Stimulated activated CD8-positive, alpha-beta memory T cell treated with anti-CD3 and anti-CD28 coated beads, Interleukin-7, amount 100 ng/mL, for 24 hours (primary cell): ENCODE measurements at places on chromosomes 4 and X.

- DNase-seq = no peak
Measured at GRCh38 chrX:9340598-9341290, 124.1 kb upstream of the TBL1X start.

DNA sequence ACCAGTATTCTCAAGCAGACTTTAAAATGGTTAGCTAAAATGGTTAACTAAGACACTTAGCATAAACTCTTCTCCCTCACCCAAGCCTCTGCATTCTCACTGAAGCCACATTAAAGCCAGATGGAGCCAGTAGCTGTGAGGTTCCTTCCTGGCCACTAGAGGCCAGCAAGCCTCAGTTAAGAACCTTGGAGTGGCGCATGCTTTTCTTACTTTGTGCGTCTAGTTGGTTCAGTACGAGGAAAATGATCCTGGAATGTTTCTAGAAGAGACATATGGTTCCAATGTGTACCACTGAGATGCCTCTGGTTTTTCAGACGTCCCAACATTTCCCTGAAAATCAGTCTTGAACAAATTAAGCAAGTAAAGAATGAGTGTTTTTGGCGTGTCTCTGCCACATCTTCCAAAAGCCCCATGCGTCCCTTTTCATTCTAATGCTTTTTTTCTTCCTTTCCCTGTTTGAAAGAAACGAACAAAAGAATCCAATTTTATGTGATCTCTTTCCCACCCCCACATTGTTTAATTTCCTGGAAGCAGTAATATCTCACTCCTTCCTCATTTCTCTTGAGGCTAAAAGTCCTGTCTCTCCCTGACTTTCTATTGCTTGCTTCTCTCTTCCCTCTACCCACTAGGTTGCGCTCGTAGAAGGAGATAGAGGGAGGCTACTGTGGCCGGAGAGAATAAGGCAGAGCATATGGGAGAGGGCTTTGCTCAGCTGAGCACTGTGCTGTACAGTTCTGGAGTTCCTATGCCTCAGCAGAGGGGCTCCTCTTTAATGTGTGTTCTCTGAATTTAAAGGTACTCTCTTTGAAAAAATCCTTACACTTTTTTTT lies 82.9 kb upstream of the TAB3 start:
- DNase-seq = no peak

DNA sequence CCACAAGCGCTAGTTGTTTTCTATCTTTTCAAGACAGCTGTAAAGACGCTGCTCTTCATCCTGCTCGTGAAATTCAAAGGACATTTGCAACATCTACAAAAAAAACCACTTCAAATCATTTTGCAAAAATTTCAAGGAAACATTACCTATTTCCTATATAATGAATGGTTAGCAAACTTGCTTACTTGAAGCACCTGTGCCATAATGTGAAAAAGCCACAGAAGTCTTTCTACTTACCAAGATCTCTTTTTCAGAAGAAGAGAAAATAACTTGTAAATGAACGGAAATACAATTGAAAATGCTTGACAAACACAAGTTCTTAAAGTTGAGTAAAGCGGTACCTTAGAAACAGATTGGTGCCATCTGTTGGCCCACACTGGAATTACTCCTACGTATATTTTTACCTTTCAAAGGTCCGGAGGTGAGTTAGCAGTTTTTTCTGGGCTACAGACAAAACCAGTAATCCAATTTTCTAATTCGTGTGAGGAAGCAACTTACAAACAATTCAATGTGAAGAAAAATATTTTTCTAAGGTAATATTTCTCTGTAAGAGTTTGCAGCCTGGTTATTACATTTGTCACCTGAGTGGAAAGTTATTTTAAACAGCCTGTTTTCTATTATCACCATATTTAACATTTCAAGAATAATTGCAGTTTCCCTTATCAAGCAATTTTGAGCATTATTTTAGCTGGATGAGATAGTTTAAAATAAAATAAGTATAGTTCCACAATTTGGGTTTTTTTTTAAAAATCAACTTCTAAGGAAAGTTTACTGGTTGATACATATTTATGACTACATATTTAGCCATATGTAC lies at the start of gene TLR6:
TSS of gene TLR6 (minus strand) at position 294 of the 814 bp plus-strand sequence. CDS start 27,344 bp downstream, outside the sequence.
- peak; percentile 19 for DNase-seq

- DNase-seq = no peak
Measured at GRCh38 chrX:12895866-12896265, 10.6 kb upstream of the TLR8 start.

- no peak for DNase-seq
Measured at GRCh38 chr4:177427192-177427591, 15.0 kb downstream of the AGA start.

DNA sequence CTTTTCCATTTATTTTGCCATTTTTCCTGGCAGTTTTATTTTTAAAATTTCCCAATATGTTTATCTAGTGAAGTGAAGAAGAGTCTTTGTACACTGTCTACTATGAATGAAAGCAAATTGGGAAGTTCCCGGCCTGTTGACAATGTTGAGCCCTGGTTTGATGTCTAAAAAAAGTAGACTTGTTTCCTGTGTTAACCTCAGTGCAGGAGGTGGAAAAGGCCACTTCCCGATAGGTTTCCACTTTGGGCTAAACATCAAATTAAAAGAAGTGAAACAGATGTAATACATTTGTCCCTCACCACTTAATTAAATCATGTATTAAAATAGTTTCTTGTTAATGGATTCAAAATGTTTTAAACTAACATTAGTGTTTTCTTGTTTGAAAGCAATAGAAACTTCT lies 30.0 kb downstream of the BBS12 start:
- DNase-seq = no peak

DNA sequence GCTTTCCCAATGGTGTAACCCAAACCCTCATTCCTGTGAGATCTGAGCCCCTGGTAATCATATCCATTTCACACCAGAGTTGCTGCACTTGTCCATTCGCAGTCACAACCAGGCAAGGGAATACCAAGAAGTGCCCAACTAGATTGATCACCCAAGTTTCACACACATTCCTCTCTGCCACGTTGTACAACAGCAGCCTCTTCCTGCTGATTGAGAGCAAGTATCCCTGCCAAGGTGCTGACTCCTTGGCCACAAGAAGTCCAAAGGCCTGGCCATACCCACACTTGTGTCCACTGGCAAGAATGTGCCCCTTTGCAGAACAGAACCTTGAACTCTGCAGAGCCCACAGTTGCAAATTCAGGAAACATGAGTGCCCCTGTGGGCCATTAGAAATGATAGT lies 6.5 kb upstream of the ACOT9 start:
- no peak for DNase-seq

DNA sequence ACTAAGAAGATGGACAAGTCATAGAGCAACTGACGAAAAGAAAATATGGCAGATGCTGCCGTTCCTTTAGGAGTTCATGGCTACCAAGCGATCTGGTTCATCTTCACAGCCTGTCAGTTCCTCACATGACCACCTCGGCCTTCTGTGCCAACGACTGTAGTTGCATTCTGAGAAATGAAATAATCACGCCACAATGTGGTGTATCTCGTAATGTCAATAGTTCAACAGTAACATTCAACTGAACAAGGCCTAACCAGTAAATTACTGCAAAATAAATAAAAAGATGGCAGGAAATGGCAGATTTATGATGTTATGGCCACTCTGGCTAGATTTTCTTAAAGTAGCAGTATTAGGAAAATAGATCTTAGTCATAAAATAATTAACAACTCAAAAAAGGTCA lies 4.4 kb downstream of the GPRIN3 start:
- no peak for DNase-seq

DNA sequence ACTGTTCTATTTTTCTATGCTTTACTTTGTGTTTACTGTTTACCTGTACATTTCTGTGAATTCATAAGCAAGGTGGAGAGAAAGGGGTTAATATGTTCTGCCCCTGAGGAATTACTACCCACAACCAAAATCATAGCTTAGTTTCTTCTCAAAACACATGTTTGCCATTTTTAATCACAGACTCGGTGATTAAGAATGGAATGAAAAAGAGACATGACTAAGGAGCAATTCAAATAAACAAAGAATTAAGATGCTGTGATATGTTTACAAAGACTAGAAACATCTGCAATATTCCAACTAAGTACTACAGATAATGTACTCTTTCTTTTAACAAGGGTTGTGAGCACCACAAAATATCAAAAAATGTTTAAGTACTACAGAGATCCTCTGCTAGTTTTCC lies 11.7 kb upstream of the FAT4 start:
- DNase-seq = no peak

- no peak for DNase-seq
Measured at GRCh38 chr4:105248613-105249012, 101.9 kb downstream of the TET2 start.

- no peak for DNase-seq
Measured at GRCh38 chr4:28973587-28974350, 1746.4 kb upstream of the PCDH7 start.

DNA sequence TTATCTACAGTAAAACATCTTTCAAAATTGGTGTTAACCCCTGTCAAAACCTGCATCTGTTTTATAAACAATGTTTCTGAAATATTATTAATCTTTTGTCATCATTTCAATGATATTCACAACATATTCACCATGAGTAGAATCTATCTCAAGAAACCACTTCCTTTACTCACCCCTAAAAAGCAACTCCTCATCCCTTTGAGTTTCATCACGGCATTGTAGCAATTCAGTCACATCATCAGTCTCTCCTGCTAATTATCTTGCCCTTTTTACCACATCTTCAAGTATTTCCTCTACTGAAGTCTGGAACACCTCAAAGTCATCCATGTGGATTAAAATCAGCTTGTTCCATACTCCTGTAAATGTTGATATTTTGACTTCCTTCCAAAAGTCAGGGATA lies 415.3 kb upstream of the TECRL start:
- DNase-seq = no peak

- no peak for DNase-seq
Measured at GRCh38 chrX:52990848-52991247, 32.5 kb upstream of the FAM156A start.

GRCh38 chr4:37679301-37679700 lies 6.9 kb downstream of the RELL1 start:
- DNase-seq = no peak

DNA sequence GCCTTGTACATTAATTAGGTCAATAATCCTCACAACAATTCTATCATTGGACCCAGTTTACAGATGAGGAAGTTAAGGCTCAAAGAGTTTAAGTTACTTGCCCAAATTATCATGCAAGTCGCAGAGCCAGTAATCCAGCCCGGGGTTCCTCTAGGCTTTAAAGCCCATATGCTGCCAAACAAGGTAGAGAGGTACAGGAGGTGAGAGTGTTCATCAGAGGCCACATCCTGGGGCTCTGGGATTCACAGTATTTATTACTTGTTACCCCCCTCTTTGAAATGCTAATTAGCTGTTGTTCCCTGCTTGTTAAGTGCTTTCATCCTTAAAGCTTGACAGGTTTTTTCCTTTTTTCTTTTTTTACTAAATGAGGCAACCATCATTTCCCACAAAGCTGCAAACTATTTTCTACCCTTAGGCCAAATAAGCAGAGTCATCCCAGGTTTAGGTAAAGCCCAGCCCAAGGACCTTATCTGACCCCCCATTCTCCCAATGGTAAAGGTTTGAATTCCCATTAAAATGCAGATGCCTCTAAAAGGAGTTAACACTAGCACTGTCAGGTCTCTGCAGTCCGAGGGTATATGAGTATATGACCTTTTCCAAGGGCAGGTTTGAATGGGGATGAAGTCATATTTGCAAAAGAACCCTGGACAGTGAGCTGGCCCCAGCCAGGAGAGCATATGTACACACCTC lies 150.3 kb downstream of the SOX3 start:
- no peak for DNase-seq

DNA sequence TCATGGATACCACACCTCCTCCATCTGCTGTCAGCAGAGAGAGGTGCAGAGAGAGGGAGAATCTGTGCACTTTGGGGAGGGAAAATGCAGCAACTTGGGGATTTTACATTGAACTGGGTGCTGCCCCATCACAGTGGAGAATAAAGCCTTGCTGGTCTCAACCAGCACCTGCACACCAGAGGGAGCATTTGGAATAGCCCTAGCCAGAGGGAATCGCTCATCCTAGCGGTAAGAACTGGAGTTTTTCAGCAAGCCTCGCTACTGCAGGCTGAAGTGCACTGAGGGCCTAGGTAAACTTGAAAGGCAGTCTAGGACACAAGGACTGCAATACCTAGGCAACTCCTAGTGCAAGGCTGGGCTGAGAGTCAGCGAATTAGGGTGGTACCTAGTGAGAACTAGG lies 148.7 kb downstream of the KDR start:
- DNase-seq = no peak

DNA sequence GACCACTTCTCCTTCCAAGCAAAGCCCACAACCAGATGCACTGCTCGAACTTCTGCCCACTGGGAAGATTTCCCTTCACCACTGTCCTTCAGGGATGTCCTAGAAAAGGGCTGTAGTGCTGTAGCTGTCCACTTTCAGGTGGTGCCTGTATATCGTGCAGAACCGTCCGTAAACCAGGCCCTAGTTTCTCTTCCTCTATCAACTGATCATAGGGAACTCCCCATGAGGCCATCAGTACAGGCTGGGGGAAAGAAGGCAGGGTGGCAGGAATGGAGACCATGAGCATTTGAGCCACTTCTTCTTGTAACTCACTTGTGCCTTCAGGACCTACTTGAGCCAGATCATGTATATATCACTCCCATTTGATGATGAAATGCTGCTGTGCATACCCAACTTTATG lies 57.3 kb upstream of the FAM9B start:
- no peak for DNase-seq

- no peak for DNase-seq
Measured at GRCh38 chrX:12971282-12972003, 3.5 kb upstream of the TMSB4X start.

GRCh38 chr4:114017120-114017917 lies 37.9 kb upstream of the ARSJ start:
- no peak for DNase-seq
